PC-3 (cell line): ENCODE measurements at places on chromosomes 1 and 21.
A peak's percentile ranks its signal among the peaks of the same experiment; 100 is the strongest.

GRCh38 chr1:47996406-47997226 is 569 bp downstream of the TRABD2B start:
- no peaks in the 10 kb centered on the region; the same call in 1 of the 2 replicates for H3K36me3 ChIP-seq
- H3K27me3 ChIP-seq, result no peaks in the 10 kb centered on the region
- H3K4me3 ChIP-seq, result peak overlapping the region; percentile 74

GRCh38 chr1:182087719-182088350 is 26.3 kb upstream of the ZNF648 start:
- peak; percentile 48 for DNase-seq
- H3K4me3 ChIP-seq, result no peak overlapping the region
- no peaks in the 10 kb centered on the region for H3K27me3 ChIP-seq
- H3K27ac ChIP-seq, result no peak overlapping the region
- H3K4me1 ChIP-seq, result peaks cover 15% of the 10 kb centered on the region

DNA sequence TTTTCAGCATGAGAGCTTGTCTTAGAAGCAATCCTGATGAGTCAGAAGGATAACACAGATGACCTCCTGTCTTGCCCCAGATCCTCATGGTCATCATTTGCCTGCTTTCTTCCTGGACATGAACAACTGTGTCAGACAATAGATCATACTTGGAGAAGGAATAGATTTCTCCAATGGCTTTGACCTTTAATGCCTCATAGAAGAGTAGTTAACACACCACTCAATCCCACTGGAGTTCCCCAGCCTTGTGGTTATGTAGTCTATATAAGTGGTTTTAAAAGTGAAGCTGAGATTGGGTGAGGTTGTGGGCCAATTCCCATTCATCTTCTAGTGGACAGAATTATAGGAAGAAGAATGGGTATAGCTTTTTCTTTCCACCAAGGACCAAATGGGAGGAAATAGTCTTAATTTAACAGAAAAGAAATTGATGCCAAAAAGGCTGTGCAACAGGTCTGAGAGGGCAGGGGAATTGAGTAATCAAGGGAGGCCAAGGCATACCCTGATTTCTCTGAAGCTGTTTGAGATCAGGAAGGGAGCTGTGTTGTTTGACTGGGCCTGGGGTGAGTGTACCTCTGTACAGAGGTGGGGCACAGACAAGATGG is 14.4 kb downstream of the PRCC start:
- no peaks in the 10 kb centered on the region for H3K4me1 ChIP-seq
- H3K36me3 ChIP-seq, result peaks cover 50% of the 10 kb centered on the region
- H3K27ac ChIP-seq, result no peak overlapping the region
- no peak overlapping the region for H3K4me3 ChIP-seq
- no peaks in the 10 kb centered on the region for H3K27me3 ChIP-seq
- no peak for DNase-seq

DNA sequence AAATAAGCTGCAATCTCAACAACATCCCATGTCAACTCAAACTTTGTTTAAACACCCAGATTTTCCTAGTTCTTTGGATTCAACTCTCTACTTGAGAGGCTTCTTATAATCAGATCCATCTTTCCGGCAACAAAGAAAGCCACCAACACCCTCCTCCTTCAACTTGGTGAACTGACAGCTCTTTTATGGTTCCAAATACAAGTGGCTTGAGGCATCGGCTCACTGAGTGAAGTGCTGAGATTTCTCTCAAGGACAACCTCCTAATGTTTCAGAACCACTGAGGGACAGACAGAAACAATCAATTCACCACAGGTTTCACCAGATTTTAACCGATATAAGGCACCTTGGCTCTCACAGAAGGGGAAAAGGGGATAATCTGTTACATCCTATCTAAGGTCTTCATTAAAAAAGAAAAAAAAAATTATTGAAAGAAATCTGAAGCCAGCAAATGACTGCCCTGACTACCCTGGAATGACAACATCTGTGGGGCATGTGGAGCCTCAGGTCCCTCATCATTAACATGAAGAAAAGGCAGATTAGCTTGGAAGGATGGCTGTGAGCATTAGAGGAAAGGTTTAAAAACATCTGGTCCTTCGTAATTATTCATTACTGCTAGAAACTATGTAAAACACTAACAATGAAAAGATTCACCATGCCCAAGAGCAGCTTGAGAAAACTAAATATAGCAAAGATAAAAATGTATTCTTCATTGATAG is 50.9 kb downstream of the PTPN14 start:
- H3K27me3 ChIP-seq, result no peaks in the 10 kb centered on the region
- no peak for DNase-seq
- no peak overlapping the region for H3K4me3 ChIP-seq
- H3K4me1 ChIP-seq, result peaks cover 33% of the 10 kb centered on the region

GRCh38 chr1:9613625-9614299 is 25.1 kb downstream of the TMEM201 start:
- no peak for DNase-seq
- H3K36me3 ChIP-seq, result peaks cover 3% of the 10 kb centered on the region; the same call in 1 of the 2 replicates
- H3K27me3 ChIP-seq, result no peaks in the 10 kb centered on the region
- no peak overlapping the region for H3K4me3 ChIP-seq
- H3K4me1 ChIP-seq, result no peaks in the 10 kb centered on the region

DNA sequence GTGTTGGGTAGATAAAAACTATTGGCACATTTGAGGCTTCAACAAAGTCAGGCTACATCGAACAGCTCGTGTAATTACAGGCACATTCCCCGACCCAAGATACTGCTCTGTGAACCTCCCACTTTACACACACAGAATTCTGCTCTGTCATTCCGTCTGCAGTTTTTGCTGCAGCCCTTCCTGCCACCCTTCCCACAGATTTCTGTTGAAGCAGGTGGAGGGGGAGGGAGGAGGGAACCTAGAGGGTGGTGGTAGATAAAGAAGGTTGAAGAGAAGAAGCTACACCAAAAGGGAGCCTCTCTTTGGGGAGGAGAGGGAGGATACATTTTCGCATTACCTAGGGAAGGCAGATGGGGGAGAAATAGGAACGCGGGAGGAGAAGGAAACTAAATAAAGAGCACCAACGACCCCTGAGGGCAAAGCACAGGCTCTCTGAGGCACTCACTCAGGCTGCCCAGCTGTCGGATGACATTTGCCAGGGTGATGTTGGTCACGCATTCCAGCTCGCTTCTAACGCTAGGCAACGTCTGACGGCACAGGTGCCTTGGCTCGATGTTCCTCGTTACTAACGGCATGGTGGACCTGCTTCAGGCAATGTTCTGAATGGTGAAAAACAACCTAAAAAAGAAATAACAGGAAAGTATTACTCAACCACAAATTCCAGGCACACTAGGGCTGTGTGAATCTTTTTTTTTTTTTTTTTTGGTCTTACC is 36.0 kb downstream of the GPR3 start:
- no peaks in the 10 kb centered on the region for H3K27me3 ChIP-seq
- no peak overlapping the region for H3K27ac ChIP-seq
- H3K36me3 ChIP-seq, result peaks cover 24% of the 10 kb centered on the region
- H3K4me3 ChIP-seq, result no peak overlapping the region
- H3K4me1 ChIP-seq, result no peaks in the 10 kb centered on the region

GRCh38 chr1:155383406-155383805 is 62.7 kb downstream of the RUSC1 start:
- H3K36me3 ChIP-seq, result peaks cover 24% of the 10 kb centered on the region
- H3K4me3 ChIP-seq, result no peak overlapping the region
- H3K4me1 ChIP-seq, result no peaks in the 10 kb centered on the region
- no peaks in the 10 kb centered on the region for H3K27me3 ChIP-seq
- DNase-seq, result no peak

GRCh38 chr1:231192620-231193163 is 30.8 kb downstream of the TRIM67 start:
- peaks cover 23% of the 10 kb centered on the region for H3K27me3 ChIP-seq
- DNase-seq, result peak; percentile 30

DNA sequence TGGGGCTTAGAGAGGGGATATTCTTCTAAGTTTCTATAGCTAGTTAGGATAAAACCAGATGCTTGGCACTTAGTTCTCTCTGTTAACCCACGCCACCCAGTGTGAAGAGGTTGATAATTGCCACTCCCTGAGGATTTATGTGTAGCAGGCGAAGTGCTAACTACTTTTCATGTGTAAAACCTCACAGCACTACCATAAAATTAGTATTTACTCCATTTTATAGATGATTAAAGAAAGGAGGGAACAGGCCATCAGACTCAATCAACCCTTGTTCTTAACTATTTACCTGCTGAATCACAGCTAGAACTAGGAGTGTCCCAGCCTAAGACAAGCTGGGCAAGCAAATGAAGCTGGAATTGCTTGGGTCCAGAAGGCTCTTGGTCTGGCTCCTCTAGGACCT is 8.9 kb downstream of the LIN28A start:
- no peak overlapping the region for H3K4me3 ChIP-seq
- no peak overlapping the region for H3K27ac ChIP-seq
- H3K4me1 ChIP-seq, result peaks cover 5% of the 10 kb centered on the region
- H3K36me3 ChIP-seq, result no peaks in the 10 kb centered on the region
- no peak for DNase-seq

DNA sequence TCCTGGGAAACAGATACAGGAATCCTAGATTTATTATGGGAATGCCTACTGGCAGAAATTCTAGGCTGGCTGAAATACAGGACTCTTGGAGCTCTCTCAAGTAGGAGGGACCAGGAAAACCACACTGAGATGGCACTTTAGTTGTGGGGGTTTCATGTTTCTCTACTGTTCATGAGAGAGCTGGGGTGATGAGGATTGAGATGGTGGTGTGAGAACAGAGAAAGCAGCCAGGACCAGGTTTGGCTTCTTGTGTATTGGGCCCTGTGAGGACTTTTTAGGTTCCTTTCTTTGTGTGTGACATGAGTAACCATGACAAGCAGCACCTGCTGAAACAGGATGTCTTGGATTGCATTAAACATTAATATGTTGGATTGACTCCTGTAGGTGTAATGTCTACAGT is 4.9 kb downstream of the ARID1A start:
- no peak for DNase-seq
- H3K4me1 ChIP-seq, result peaks cover 73% of the 10 kb centered on the region
- peak overlapping the region; percentile 49; the same call in 1 of the 2 replicates for H3K27ac ChIP-seq
- peak overlapping the region; percentile 86 for H3K4me3 ChIP-seq
- no peaks in the 10 kb centered on the region; the same call in 1 of the 2 replicates for H3K36me3 ChIP-seq

GRCh38 chr1:71166178-71167173 is 85.6 kb upstream of the ZRANB2 start:
- no peaks in the 10 kb centered on the region for H3K36me3 ChIP-seq
- 0 out of 2 replicates have a peak, but pooled peaks cover 12% of the 10 kb centered on the region for H3K27me3 ChIP-seq
- DNase-seq, result no peak
- H3K27ac ChIP-seq, result no peak overlapping the region
- no peak overlapping the region for H3K4me3 ChIP-seq
- no peaks in the 10 kb centered on the region for H3K4me1 ChIP-seq

GRCh38 chr1:193754732-193755427 is 568.5 kb upstream of the B3GALT2 start:
- no peaks in the 10 kb centered on the region for H3K27me3 ChIP-seq
- H3K27ac ChIP-seq, result no peak overlapping the region
- peak; percentile 29 for DNase-seq
- H3K4me1 ChIP-seq, result no peaks in the 10 kb centered on the region

GRCh38 chr1:188006354-188006753 is 1177.6 kb downstream of the PLA2G4A start:
- no peaks in the 10 kb centered on the region for H3K4me1 ChIP-seq
- H3K27me3 ChIP-seq, result no peaks in the 10 kb centered on the region
- H3K27ac ChIP-seq, result no peak overlapping the region

DNA sequence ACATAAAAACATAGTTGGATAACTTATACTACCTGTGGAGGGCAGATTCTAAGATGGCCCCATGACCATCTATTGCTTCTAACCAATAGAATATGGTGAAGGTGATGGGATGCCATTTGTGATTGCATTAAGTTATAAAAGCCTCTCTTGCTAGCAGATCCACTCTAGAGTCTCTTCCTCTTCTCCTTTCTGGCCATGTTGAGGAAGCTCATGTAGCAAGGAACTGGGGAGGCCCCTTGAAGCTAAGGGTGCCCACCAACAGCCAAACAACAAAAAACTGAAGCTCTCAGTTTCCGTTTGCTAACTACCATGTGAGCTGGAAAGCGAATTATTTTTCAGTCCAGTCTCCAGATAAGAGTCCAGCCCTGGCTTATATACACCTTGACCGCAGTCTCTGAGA is 16.0 kb upstream of the AGO1 start:
- no peak for DNase-seq
- H3K4me3 ChIP-seq, result no peak overlapping the region
- no peaks in the 10 kb centered on the region for H3K36me3 ChIP-seq

DNA sequence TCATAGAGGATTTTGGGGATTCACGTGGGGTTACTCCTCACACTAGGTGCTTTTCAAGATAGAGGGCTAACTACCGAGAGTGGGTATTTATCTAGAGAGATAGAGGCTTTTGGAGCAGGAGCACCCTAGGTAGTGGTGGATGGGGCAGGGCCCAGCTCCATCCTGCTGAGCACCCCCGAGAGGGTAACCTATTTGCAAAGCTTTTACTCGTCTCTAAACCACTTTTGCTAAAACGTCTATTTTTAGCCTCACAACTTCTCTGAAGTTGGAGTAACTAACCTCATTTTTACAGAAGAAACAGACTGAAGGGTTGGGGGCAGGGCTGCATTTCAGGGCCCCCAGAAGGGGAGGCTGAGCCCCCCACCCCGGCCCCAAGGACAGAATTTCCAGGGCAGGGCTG is 12.3 kb upstream of the PIK3CD start:
- H3K36me3 ChIP-seq, result no peaks in the 10 kb centered on the region
- no peak overlapping the region for H3K4me3 ChIP-seq
- no peak overlapping the region for H3K27ac ChIP-seq
- no peaks in the 10 kb centered on the region for H3K4me1 ChIP-seq

- peak; percentile 23 for DNase-seq
- no peak overlapping the region for H3K27ac ChIP-seq
- no peak overlapping the region for H3K4me3 ChIP-seq
- H3K27me3 ChIP-seq, result no peaks in the 10 kb centered on the region
- no peaks in the 10 kb centered on the region for H3K36me3 ChIP-seq
These were observed 155.6 kb downstream of the GALNT2 start for GRCh38 chr1:230222678-230223077.

- no peaks in the 10 kb centered on the region for H3K4me1 ChIP-seq
- H3K27ac ChIP-seq, result no peak overlapping the region
- peaks cover 38% of the 10 kb centered on the region for H3K27me3 ChIP-seq
- no peak for DNase-seq
- no peak overlapping the region for H3K4me3 ChIP-seq
These were observed 35.0 kb downstream of the ESRRG start for GRCh38 chr1:216688127-216688657.

DNA sequence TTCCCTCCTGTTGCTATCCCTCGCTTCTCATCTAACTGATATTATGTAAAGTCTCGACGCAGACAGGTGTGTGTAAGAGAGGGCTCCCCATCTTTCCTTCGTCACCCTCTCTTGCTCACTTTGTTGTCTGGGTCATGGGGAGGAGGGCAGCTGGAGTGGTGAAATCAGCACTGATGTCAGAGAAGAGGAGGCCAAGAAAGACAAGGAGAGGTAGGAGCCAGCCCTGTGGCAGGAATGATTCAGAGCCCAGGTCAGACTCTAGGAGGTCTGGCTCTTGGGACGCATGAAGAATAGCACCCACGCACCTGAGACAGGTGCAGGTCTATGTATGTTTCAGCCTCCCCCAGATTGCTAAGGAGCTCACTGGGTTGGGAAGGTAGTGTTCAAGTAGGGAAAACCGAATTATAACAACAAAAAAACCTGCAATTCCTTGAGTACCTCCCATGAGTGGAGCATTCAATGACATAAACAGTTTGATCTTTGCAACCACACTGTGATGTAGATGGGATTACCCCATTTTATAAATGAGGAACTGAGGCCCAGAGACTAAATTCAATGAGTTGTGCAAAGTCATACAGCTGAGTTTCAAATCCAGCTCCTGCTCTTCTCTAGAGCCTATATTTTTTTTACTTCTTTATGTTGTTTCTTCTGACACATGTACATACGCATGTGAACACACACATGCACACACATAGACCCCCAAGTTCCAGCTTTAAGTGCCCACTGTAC is 10.4 kb downstream of the NUAK2 start:
- H3K27me3 ChIP-seq, result no peaks in the 10 kb centered on the region
- no peak overlapping the region for H3K4me3 ChIP-seq
- no peaks in the 10 kb centered on the region; the same call in 1 of the 2 replicates for H3K36me3 ChIP-seq
- no peaks in the 10 kb centered on the region for H3K4me1 ChIP-seq
